ENCODE measurements at places on chromosomes 2 and 18.

DNA sequence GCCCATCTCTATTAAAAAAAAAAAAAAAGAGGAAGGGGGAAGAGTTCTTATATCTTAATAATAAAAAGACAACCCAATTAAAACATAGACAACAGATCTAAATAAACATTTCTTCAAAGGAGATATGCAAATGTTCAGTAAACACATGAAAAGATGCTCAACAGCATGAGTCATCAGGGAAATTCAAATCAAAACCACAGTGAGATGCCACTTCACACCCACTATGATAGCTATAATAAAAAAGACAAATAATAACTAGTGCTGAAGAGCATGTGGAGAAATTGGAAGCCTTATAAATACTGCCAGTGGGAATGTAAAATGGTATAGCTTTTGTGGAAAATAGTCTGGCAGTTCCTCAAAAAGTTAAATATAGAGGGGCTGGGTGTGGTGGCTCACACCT lies 61.5 kb upstream of the CYP20A1 start:
- DNase-seq, result no peak

DNA sequence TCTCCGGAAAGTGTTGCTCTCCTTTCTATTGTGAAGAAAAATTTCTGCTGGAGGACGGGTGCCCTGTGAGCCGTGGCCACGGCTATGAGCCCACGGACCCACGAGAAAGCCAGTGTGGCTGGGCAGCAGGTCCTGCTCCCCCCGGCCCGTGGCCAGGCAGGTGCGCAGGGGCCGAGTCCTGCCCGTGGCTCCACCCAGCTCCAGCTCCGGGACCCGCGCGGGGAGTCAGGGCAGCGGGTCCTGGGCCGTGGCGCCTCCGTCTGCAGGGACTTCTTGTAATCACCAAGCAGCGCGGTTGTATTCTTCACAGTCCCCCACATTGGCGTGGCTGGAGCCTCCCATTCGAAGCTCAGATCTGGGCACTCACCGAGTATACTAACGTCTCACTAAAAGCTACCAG lies 43.0 kb downstream of the SALL3 start:
- no peak for DNase-seq

- DNase-seq, result no peak
Measured at GRCh38 chr2:9306911-9307310, 100.3 kb downstream of the ASAP2 start.

- no peak for DNase-seq
Measured at GRCh38 chr2:85427300-85427835, 8.9 kb downstream of the SH2D6 start.

DNA sequence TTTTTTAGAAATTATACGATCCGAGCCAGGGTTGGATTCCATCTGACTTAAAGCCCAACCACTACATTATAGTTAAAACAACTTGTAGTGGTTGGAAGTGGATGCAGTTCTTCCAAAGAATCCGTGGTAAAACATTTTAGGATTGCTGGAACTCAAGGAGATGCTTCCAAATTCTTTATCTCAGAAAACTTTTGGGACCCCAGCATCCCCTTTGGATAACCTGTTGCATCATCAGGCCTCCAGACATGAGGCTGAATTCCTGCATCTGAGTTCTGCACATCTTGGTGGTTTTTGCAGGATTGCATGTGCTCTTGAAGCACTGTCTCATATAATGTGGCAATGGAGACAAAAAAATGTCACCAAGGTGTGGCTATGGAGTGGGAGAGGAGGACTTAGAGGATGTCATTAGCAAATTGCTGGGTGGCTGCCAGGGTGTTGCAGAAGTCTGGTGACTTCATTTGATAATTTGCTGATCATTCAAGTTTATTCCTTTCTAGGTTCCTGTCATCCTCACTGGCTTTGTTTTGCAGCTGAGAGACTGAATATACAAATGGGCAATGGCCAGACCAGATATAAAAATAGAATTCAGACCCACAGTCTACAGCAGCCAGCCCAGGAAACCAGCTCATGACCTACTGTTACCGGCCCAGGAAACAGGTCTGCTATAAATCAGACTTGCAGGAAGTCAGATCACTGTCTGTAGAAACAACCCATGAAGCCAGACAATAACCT lies 207.7 kb downstream of the BCL2 start:
- DNase-seq, result peak; percentile 78

DNA sequence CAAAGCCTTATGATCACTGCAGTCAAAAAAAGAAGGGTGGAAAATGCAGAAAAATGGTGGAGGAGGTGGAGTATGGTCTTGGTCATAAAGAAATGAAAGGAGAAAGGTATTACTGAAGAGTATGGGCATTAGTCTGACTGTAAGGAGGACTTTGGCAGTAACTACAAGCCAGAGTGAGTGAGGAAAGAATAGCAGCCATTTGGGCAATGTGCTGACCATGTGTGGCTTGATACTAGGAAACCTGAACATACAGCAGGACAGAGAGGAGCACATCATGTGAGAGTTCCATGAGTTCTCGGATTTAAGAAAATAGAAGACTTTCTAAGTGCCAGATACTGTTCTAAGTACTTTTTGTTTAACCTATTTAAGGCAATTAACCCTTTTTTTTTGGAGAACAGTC lies 8.5 kb downstream of the DTNA start:
- DNase-seq, result no peak

- no peak for DNase-seq
Measured at GRCh38 chr2:129062146-129062912, 743.7 kb upstream of the HS6ST1 start.

DNA sequence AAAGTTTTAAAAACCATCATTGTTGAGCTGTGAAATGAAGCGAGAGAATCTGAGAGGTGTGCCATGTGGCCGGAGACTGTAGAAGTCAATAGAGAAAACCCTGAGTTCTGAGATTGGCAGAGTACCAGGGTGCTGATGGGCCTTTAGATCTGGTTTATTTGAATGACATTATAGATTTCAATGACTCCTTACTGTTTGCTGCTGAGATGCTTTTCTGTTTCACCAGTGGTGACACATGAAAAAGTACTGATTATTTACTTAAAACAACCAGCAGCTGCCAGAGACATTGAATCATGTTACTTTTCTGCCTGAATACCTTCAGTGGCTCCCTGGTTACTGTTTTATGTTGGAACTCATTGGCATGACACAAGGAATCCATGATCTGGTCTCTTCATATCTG lies 602.7 kb upstream of the ZNF804A start:
- DNase-seq, result no peak

DNA sequence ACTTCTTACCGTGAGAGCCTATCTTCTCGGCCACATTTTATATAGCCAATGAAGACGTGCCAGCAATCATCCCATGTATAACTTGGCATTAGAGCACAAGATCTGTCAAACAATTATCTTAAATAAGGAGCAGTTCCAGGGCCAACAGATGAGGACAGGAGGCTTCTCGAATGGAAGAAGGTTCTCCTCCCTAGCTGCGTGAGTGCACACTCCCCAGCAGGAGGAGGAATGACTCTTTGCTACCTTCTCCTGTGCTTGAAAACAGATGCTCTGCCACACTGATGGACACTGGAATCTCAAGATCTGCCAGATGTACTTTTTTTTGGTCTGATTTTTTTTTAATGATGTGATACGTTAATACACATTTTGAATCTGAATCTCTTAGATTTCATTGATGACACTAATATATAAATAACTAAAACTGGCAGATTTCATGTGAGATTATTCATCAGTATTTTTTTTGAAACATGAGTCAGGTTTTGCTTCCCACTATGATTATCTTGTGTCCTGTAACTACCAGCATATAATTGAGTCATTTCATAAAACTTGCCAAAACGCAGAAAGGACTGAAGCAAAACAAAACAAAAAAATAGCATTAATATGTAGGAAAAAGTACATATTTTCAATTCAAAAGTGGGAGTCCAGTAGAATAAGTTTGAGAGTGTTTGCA lies 626 bp upstream of the VIT start:
- no peak for DNase-seq
